Mucosa of descending colon (tissue), 3 donors: ENCODE measurements at places on chromosomes 16 and 17. TPM values are rescaled to one million over a fixed set of nuclear protein-coding genes. Genes with fewer than 3 reads are reported as not detected.
A peak's percentile ranks its signal among the peaks of the same experiment; 100 is the strongest.

The SOCS1 gene
- total RNA-seq: 6.5 TPM

The CD300E gene
- 0.53 TPM for total RNA-seq

The KIF2B gene
- total RNA-seq: not detected

The SCGB1C2 gene
- not detected for total RNA-seq

The PDIA2 gene
- total RNA-seq: 1.3 TPM

DNA sequence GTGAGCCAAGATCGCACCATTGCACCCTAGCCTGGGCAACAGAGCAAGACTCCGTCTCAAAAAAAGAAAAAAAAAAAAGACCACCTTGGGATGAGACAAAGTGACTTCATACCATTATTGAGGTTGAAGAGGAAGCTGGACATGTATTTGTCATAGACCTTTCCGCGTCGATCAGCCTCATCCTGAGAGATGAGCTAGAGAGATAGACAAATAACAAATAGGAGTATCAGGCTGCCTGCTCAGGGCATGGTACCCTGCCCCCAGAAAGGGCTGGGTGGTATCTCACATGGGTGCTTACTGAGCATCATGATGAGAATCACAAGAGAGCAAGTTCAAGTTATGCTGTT is 22.1 kb downstream of the CNTNAP1 start:
- no peak for DNase-seq

DNA sequence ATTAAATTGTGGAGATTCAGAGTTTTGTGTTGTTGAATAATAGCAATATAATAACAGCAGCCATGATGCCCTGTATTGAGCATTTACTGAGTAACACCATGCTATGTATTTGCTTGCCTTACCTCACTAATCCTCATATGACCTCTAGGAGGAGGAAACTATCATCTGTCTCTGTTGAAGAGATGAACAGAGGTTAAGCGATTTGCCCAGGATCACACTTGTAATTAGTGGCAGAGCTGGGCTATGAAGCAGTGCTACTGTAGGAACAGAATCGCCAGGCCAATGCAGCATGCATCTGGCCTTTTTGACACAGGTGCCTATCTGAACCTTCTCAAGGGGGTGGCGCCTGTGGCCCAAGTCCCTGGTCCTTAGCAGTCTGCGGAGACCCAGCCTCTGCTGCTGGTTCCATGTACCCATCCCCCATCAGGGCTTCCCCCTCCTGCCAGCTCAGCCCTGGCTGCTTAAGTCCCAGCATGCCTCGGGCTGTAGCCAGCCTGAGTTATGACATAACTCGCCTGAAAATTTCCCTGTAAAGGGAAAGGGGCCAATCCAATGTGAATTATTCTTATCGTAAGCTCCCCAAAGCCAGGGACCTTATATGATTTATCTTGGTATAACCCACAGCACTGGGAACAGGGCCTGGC is 50.4 kb upstream of the HS3ST2 start:
- DNase-seq: no peak

DNA sequence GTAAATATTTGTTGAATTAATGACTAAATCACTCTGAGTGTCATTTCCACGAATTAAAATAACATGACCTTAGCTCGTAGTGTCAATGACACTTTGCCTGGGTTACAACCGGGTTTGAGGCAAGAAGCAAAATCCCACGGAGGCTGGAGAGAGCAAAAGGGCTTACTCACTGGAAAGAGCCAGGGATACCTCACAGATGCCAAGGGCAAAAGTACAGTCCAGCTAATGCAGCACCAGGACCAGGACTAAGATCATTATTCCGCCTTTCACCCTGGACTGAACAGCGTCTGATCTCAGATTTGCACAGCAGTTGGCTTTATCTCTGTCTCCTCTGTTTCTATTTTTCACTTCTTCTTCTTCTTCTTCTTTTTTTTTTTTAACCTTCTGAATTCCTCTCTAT is 175.5 kb downstream of the SHISA9 start:
- no peak for DNase-seq

GRCh38 chr16:23504453-23505179 is 5.7 kb downstream of the GGA2 start:
- peak; percentile 51 for DNase-seq

DNA sequence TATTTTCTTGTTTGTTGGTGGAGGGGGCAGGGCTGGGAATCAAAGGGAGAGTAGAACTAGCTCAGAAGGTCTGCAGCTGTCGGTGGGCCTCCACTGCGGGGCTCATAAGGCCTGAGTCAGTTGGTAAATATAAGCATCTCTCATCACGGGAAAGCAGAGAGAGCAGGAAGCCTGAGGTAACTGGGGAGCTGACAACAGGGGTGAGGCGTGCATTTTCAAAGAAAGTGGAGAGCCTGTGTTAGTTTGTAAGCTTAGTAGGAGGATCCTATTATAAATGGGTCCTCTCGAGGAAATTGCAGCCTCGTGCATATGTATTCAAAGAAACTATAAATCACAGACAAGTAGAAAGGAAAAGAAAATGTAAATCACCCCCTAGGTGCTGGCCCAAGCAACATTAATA is 221.0 kb upstream of the CDH13 start:
- no peak for DNase-seq

GRCh38 chr17:68539548-68540467 is 27.6 kb downstream of the PRKAR1A start:
- DNase-seq: no peak

GRCh38 chr16:57677622-57678369 is 9.7 kb downstream of the ADGRG3 start:
- no peak for DNase-seq

- DNase-seq: no peak
Measured at GRCh38 chr16:68781784-68782183, 44.7 kb downstream of the CDH1 start.

GRCh38 chr17:43875476-43876147 is 28.6 kb downstream of the CD300LG start:
- no peak for DNase-seq

DNA sequence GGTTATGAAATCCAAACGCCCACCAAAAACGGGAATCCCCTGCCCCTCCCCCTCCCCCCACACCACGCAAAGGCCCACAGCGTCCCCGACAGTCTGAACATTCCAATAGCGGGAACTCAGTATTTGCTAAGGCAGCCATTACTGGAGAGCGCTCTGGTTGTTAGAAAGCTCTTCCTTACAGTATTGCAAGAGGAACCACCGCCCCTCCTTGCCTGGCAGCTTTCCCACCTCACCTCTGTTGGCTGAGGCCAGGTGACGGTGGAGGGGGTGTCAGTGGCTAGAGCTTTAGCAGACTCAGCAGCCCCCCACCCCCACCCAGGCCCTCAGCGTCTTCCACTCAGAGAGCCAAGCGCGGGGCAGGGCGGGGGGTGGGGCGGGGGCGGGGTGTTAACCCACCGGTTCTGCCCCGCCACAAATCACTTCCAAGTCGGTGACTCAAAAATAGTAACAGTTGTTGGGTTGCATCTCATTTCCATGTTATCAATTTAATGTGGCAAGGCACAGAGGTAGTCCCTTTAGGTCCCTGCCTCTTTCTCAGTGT is 2.2 kb upstream of the PLEKHH3 start:
- DNase-seq: peak; percentile 85

DNA sequence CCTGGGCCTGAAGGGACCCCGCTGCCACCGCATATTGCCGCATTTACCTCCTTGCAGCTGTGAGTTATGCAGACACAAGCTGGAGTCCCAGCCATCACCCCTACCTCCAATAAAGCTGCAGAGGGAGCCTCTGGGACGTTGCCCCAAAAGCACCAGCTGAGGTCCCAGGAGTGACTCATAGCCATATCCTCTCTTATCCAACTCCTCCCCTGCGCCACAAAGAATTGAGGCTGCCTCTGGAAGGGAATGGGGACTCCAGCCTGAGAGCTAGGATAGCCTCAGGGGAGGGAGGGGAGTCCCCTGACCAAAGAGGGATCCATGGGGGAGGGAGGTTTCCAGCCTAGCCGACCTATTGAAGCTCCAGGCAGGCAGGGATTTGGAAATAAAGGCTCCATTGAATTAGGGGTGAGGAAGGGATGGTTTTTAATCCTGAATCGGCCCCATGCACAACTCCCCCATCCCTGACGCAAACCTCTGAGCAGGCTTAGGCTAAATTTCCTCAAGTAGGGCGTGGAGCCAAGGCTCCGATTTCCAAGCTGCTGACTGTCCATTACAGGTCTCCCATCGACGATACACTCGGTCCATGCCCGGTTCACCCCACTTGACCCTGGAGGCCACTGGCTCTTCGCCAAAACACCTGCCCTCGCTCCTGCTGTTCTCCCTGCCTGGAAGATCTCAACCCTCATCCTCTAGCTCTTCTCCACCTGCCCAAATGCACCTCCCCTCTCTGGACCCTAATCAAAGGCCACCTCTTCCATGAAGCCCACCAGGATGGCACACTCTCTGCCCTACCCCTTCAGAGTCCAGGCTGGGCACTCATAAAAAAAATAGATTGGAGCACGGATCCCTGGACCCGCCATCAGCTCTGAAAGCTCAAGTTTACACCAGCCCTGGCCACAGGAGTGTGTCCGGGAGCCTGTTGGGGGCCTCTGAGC is 27.5 kb downstream of the PIMREG start:
- DNase-seq: no peak

DNA sequence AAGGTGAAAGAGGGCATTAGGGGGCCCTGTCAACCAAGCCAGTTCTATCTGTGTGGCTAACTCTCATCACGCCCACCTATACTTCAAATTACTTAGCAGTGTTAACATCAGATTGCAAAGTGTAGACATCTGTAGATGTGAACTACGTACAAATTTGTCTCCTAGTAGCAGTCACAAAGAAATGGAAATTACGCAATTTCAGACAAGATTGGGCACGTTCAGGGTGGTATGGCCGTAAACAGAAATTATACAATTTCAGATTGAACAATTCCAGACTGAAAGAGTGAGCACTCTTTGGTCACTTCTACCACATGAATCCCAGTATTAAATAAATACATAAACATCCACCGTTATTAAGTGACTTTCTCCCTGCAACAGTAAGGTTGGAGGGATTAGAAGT is 592.7 kb upstream of the PSMD7 start:
- no peak for DNase-seq

DNA sequence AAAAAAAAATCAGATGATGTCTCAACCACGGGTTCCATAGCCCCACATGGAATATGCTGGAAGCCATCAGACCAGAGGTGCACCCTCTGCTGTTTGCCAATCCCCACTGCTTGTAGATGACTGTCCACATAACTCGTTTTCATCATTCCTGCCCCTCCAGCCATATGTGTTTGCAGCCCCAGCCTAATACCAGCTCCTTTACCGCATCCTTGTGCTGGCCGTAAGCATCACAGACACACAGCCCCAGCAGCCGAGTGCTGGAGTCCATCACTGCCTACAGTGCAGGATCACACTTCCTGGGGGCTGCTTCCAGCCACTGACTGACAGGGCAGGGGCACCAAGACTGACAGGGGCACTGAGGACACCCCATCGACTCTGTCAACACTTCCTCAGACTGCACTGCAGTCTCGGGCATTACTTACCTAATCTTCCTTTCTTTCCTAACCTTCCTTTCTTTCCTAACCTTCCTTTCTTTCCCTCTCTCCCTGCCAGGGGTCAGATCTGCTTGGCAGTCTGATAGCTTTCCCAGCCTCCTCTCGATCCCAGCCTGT is 5.0 kb downstream of the RCVRN start:
- no peak for DNase-seq

DNA sequence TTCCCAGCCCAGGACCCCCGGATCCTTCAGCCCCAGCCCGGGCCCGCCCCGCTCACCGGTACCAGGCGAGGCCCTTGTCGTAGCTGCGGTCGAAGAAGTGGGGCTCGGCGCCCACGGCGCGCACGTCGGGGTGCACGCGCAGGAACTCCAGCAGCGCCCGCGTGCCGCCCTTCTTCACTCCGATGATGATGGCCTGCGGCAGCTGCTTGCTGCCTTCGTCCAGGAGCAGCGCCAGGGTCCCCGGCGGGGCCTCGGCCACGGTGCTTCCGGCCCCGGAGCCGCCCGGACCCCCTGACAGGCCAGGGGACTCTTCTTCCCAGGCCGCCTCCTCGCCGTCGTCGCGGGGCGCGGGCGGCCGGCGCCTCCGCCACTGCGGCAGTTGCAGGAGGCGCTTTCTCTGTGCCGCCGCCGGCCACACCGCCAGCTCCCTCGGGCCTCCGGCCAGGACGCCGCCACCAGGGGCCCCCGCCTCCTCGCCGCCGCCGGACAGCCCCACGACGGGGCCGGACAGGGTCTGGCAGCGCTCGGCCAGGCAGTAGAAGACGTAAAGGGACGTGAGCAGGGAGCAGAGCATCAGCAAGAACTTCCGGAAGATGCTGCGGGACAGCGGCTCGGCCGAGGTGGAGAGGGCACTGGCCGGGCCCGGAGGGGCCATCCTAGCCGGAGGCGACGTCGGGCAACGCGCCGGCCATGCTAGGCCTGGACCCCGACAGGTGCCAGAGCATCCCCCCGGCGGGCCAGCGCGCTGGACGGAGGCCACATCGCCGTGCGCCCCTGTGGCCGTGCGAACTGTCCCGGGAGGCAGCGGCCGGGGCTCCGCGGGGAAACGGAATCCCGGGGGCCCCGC is 1.0 kb downstream of the HS3ST3A1 start:
- no peak for DNase-seq

DNA sequence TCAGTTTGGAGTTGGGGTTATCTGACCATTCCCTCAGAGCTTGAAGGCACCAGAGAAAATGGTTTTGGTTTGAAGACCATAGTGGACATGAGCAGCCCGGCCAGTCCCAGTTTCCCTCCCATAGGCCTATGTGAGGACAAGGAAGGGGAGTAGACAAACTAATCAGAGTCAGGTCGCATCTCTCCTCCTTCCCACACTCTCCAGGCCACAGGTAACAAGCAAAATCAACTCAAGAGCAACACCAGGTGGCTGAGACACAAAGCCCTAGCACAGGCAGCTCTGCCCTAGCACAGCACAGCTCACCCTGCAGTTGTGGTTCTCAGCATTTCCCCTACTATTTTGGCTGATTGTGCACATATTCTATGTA is 7.2 kb downstream of the SUPT4H1 start:
- DNase-seq: no peak

DNA sequence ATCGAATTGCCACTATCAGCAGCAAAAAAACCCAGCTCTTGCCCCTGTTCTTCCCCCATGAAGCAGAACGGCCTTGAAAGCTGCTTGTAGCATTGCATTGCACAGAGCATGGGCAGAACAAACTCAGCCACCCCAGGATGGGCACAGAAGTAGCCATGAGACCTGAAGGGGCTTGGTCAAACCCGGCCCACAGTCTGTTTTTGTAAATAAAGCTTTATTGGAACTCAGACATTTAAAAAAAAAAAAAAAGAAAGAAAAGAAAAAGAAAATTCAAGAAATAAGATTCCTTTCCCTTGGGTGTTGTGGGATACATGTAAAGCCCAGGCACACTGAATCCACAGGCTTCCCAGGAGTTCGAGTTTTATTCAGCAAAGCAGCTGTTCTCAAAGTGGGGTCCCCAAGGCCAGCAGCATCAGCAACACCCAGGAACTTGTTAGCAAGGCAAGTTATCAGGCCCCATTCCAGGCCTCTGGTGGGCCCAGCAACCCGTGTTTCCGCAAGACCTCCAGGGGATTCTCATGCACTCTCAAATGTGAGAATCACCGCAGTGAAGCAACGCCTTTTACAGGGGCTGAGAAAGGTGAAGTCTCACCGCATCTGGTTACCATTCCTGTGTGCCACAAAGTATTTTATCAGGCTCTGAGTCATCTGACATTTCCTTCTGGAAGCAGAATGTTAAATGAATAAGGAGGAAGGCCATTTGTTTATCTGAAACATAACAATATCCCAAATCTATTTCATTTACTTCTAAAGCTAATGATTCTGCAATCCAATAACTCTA is 108.2 kb downstream of the SLC39A11 start:
- no peak for DNase-seq
